ENCODE measurements at places on chromosomes 2 and 18.

DNA sequence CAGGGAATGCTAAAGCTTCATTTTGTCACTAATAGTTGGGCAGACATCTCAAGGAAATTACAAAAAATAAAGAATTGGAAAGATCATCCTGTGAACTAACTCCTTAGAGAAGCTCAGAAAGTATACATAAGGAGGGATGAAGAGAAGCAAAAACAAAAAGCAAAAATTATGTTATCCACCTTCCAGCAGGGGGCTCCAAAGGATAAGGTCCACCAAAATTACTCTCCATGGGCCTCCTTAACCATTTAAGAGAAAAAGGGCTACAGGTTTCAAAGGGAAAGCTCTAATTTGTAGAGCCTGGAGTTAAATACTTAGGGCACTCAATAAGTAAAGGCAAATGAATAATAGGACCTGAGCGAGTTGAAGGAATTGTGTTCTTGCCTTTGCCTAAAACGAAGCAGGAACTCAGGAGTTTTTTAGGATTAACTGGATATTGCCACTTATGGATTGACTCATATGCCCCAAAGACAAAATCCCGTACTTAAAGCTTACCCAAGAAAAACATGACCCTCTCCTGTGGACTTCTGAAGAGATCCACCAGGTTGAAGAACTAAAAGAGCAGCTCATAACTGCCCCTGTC lies 1167.9 kb downstream of the DSC3 start:
- DNase-seq: no peak

GRCh38 chr18:35331367-35332087 lies 12.7 kb downstream of the ZNF24 start:
- no peak for DNase-seq

DNA sequence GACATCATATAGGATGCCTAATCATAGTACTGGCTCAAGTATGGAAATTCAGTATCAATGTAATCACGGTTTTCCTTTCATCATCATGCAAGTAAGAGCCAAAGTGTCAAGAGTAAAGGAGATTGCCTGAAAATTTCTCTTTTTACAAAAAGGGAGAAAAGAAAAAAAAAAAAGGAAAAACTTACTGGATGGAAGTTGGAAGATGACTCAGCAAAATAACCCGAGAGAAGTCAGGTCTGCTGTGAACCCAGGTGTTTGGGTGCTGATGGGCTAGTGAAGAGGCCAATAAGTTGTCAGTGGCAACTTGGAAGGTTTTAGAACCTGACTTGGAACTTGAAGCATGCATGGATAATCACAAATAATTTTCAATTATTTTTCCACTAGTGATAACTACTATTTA lies 441.9 kb upstream of the SLC14A2 start:
- DNase-seq: no peak

DNA sequence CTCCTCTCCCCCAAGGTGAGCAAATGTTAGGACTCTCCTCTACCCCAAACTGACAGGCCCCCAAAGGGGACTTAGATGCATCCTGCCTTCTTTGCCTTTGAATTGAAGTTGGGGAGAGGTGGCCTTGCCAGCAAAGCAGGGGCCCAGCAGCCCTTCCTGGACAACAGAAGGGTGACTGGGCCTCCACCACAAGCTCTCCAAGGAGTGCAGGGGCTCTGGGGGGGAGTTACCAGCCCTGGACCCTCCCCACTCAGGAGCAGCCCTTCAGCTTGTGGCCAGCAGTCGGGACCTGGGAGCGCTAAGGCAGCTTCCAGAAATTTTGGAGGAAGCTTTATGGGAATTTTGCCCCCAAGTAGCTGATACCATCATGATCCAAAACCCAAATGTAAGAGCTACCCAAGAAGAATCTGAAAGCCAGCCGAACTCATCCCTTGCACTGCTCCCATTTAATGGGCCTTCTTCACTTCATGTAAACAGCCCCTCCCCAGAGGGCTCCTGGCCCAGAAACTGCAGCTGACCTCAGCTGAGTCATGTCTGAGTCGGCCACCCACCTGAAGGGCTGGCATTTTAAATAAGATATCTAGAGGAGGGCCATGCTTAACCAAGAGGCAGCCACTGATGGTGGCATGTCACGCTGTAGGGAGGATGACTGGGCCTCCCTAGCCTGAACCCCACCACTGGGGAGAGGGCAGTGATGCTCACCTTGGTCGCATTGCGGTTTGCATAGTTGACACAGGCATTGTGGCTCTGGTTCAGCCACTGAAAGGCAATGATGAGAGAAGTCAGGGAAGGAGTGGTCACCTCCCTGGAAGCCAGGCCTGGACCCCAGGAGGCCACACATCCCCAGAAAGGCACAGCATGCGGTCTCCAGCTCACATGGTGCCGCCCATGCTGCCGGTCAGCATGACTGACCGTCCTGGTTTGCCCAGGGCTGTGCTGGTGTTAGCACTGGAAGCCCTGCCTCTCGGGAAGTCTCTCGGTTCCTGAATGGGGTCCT lies 71.5 kb downstream of the SFXN5 start:
- DNase-seq: no peak

DNA sequence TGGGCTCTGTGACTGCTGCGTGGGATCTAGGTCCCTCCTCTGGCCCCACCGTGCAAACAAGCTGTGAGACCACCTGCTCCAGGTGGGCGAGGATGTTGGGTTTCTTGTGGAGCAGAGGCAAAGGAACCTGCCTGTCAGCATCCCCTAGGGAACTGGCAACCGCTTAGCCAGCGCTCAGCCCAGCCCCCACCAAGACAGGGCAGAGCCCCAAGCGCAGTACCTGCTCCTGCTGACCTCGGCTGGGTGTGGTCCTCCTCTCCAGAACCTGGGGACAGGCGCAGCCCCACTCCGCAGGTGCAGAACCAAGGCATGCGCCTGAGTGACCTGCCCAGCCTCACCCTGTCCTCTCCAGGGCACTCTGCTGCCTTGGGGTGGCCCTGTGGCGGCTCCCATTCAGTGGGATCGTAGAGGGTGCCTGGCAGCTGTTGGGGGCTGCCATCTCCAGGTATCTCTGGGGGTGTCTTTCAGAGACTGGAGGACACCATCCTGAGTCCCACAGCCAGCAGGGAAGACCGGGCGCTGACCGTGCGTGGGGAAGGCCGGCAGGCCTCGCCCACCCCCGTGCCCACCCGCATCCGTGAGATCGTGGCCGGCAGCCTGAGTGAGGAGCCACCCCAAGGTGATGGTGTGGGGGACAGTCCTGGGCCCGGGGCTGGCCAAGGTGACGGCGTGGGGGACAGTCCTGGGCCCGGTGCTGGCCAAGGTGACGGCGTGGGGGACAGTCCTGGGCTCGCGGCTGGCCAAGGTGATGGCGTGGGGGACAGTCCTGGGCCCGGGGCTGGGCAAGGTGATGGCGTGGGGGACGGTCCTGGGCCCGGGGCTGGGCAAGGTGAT lies 12.3 kb downstream of the CROCC2 start:
- peak; percentile 49 for DNase-seq

DNA sequence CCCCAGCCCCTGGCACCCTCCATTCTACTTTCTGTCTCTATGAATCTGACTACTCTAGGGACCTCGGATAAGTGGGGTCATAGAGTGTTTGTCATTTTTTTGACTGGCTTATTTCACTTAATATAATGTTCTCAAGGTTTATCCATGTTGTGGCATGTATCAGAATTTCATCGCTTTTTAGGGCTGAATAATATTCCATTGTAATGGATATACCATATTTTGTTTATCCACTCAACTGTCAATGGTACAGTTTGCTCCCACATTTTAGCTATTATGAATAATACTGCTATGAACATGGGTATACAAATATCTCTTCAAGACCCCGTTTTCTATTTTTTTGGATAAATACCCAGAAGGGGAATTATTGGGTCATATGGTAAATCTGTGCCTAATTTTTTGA lies 7.4 kb downstream of the TRAF3IP1 start:
- no peak for DNase-seq

DNA sequence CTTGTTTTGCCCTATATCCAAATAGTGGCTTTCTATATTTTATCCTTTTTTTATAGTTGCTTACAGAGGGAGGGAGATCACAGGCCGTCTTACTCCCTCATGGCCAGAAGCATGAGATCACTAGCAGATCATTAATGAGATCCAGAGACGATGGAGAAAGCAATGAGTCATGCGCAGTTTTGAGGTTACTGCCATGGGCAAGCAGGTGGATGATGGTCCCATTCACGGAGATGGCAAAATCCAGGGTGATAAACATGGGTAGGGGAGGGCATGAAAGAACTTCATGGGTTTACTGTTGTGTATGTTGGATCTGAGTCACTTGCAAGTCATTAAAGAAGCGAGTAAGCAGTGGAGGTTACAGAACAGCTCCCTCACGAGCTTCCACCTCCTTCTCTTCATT lies 60.4 kb downstream of the C18orf63 start:
- DNase-seq: no peak

DNA sequence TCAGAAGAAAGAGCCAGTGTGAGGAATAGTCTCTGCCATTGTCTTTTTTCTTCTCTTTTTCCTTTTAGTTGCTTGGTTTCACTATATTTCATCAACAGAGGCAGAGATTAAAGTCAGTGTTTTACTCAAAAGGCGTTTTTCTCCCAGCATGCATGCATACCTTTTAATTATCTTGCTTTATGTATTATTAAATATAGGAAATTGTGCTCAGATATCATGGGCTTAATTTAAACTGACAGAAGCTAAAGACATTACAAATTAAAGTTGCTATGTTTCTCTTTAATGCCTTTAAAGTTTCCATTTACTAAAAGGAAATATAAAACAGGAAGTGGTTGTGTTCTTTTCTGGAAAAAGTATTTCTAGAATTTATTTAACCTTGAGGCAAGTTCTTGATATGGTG lies 223.3 kb upstream of the ATP5MC3 start:
- DNase-seq: no peak

DNA sequence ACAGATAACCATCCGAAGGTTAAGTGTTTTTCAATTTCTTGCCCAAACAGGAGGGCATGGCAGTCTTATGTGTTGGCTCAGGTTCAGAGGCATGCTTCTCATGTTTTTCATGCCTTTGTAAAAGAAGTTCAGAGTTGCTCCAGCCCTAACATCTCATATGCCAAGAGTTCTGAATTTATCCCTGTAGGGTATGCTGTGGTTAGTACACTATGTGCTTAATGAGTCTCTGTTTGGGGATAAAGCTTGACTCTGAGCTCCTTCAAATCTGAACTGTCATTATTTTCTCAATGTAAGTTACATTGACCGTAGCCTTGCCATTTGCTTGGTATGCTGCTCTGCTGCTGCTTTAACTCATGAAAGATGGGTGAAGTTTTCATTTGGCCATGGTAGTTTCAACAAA lies 67.9 kb upstream of the PNPT1 start:
- DNase-seq: no peak

GRCh38 chr2:85409845-85410583 lies at the start of gene CAPG:
Gene CAPG (minus strand): TSS chr2:85410366. CDS start chr2:85402145, 8,221 bp downstream.
- no peak for DNase-seq

DNA sequence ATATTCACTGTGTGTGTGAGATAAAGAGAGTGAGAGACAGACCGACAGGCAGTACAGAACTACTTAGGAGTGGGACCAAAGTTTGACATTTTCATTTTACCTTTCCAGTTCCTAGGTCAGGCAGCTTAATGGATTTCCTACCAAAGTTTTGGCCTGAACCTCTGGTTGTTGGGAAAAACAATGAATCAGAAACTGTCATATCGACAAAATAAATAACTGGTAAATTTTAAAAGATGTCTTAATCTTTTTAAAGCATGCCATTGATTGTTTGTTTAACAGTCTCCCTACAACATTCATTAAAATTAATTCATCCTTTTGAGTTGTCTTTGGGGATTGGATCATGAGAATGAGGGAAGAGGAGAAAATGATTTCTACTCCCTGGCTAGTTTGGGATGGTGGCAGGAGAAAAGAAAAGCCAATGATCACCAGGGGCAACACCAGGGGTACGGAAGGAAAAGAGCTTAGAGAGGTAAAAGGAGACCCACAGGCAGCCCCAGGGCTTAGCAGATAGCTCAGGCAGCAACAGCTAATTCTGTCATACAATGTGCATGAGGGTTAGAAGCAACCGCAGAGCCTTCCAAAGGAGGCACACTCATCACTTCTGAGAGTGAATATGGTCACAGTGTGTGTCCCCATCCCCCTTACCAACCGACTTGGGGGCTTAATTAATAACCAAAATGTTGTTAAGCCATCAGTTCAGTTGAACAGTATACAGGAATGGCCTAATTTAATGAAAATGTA lies 98.5 kb downstream of the CCDC141 start:
- no peak for DNase-seq

GRCh38 chr2:24021122-24021998 lies 11.5 kb downstream of the MFSD2B start:
- DNase-seq: peak; percentile 33

DNA sequence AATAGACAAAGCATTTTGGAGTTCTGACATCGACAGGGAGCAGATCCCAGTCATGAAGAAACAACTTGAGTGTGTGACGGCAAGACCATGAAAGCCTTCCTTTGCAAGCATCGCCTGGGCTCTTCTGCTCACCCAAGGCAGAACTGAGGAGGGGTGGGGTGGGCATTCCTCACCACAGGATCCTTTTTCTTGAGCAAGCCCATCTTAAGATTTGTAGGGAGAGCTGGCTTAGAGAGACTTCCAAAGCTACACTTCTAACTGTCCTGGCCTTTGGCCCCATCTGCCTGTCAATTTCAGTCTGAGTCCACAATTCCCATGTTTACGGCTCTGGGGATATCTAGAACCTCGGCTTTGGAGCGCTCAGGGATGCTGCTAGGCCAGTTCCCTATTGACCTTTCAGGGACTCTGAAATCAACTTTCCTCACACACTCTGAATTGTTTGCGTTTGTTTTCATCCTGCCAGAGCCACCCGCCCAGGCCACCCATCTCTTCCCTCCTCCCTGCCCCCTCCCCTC lies 3.7 kb downstream of the KLHL14 start:
- no peak for DNase-seq

GRCh38 chr2:237904831-237905599 lies 45.6 kb downstream of the RAMP1 start:
- no peak for DNase-seq

- peak; percentile 98 for DNase-seq
These were observed at the start of gene LAPTM4A for GRCh38 chr2:20051532-20052228. Gene LAPTM4A (minus strand): TSS chr2:20051628. CDS start chr2:20051520, 108 bp downstream.

DNA sequence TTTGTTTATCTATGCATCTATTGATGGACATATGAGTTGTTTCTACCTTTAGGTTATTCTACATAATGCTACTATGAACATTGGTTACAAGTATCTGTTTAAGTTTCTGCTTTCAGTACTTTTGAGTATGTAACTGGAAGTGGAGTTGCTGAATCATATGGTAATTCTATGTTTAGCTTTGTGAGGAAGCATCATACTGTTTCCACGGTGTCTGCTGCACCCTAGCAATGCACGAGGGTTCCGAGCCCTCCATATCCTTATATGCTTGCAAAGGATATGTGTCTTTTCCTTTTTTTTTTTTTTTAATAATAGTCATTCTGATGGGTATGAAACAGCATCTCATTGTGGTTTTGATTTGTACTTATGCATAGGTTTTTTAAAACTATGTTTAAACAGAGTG lies 83.7 kb downstream of the FMNL2 start:
- no peak for DNase-seq

GRCh38 chr18:28831476-28831875 lies 654.5 kb upstream of the CDH2 start:
- no peak for DNase-seq

DNA sequence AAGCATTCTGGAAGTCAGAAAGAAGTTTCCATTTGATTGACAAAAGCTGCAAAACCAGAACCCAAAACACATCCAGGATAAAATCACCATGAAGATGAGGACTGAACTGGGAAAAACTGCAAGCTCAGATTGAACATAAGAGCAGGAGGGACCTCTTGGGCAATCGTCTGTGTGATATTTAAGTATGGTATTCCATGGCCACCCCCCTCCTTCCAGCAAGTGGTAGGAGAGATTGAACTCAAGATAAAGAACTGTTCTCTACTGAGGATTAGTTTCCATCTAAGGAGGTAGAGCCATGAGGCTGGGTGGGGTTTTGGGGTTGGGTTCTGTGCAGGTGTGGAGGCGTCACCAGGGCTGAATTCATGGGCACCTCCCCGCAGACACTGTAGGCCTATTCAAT lies 251.1 kb downstream of the NCKAP5 start:
- DNase-seq: no peak

GRCh38 chr2:150212722-150213171 lies 274.7 kb downstream of the RND3 start:
- no peak for DNase-seq
